Mucosa of descending colon (tissue), 3 donors: ENCODE measurements at places on chromosomes 1 and 21. TPM values are rescaled to one million over a fixed set of nuclear protein-coding genes. Genes with fewer than 3 reads are reported as not detected.

The LCE1F gene
- not detected for total RNA-seq

The TBX19 gene
- 1.1 TPM for total RNA-seq

The PGLYRP4 gene
- total RNA-seq: not detected

The HMGN2 gene
- total RNA-seq: 186 TPM

The AZIN2 gene
- total RNA-seq: 19.0 TPM

The RGL1 gene
- 29.8 TPM for total RNA-seq

The FALEC gene
- total RNA-seq: not detected

The TRIM67 gene
- not detected for total RNA-seq
